ENCODE measurements at places on chromosomes 1 and 21.

DNA sequence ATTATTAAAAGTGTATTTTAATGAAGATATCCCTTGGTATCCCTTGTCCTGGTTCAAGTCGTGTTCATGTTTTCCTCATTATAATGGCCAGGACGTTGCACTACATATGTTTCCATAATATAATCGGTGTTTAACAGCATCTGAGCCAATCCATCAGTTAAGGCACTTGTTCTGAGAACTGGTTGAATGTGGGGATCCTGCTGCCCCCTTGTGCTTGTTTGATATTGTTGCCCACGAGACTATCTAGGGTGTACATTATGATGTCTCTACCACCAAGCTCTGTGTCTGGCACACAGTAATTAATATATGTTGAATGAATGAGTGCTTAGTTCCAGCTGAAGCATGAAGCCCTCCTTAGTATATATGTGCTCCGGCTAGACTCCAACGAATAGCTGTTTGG is 193.0 kb downstream of the CACNA1E start:
- DNase-seq = no peak

DNA sequence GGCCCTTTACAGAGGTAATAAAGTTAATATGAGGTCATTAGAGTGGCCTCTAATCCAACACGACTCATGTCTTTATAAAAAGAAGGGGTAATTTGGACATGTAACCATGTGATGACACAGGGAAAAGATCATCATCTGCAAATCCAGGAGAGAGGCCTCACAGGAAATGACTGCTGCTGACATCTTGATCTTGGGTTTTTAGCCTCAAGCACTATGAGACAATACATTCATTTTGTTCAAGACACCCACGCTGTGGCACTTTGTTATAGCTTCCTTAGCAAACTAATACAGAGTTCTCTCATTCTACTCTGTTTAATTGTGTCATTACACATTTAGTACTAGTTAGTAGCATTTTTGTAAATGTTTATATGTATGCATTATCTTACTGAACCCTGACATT is 64.0 kb upstream of the RUNX1 start:
- DNase-seq = no peak

DNA sequence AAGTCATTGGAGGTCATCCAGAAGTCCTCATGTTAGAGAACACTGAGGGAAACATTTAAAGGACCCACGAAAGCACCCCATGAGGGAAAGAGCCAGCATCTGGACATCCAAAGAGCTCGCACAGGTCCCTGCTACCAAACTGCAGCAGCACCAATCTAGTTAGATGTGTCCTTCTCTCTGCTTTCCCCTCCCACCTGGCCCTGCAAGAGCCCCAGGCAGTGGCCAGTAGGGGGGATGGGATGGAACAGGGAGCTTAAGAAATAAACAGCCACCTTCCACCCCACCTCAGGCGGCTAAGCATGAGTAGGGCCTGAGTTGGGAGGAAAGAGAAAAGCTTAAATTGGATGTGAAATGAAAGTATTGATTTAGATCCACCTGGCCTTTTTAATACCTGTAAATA is 175.9 kb upstream of the KCND3 start:
- DNase-seq = no peak

- no peak for DNase-seq
These were observed 23.3 kb upstream of the SRSF10 start for GRCh38 chr1:24003331-24003972.

DNA sequence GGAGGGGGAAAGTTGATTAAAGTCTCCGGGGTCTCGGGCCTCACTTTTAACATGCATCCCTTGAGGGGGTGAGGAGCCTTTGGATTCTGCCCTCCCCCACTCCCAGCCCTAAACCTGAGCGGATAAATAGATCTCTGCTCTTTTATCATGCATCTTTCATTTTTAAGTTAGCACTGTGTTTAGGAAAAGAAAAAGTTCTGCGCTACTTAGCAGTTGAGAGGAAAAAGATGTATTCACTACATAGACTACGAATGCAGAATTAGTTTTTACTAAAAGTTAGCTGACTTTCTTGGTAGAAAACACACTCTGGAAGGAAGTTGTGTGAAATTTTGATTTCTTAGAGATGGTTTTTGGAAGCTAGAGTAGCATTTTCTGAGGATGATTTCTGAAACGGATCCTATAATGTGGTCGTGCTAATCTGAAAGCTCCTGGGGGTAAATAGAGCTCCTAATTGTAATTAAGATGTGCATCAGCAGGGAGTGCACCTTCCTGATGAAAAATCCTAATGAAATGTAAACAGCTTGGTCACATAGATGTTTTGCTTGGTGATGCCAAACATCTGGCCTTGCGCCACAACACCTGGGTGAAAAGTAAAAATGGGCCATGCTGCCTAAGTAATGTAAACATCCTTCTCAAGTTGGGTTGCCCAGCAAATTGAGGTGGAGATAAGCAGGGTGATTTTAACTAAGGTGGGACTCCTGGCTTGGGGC is 1.8 kb downstream of the ROR1 start:
- no peak for DNase-seq

GRCh38 chr1:211697356-211697755 is 21.9 kb upstream of the NEK2 start:
- no peak for DNase-seq

DNA sequence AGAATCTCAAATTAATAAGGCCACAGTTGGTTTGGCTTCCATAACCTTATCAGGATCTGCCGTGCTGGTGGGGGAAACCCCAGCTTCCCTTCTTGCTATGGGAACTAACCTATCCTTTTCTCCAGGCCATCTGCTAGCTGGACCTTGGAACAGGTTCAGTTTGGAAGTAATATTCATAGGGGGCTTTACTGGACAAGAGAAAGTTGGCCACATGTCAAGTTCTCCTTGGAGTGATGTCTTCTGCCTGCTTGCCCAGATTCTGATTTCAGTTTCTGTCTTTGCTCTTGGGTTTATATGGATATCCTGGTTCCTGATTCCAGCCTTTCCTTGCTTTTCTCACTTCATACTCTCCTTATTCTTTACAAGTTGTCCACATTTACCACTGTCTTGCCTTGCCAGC is 279.6 kb downstream of the ASTN1 start:
- DNase-seq = no peak

- no peak for DNase-seq
These were observed 12.5 kb downstream of the CHD5 start for GRCh38 chr1:6167391-6168303.

GRCh38 chr1:178452013-178452412 is 44.8 kb downstream of the CLEC20A start:
- DNase-seq = no peak

GRCh38 chr1:109640285-109640865 is 15.5 kb upstream of the GSTM4 start:
- peak; percentile 91 for DNase-seq

DNA sequence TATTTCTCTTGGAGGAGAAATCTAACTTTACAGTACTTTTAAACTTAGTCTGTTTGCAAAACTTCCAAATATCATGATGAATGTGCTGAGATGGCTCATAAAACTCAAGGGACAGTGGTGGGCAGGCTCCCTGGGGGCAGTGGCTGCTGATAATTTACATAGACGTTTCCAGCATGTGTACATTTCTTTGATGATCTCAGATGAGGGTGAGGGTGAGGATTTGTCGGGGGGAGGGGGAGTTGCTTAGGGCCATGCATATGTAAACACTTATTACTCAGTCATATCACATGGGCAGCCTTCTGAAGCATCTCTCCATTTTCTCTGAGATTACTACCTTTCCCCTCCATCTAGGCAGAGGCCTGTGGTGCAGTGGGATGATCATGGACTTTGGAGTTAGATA is 152.9 kb upstream of the HMGB4 start:
- no peak for DNase-seq
